ENCODE measurements at places on chromosomes 1 and 21.
A peak's percentile ranks its signal among the peaks of the same experiment; 100 is the strongest.

DNA sequence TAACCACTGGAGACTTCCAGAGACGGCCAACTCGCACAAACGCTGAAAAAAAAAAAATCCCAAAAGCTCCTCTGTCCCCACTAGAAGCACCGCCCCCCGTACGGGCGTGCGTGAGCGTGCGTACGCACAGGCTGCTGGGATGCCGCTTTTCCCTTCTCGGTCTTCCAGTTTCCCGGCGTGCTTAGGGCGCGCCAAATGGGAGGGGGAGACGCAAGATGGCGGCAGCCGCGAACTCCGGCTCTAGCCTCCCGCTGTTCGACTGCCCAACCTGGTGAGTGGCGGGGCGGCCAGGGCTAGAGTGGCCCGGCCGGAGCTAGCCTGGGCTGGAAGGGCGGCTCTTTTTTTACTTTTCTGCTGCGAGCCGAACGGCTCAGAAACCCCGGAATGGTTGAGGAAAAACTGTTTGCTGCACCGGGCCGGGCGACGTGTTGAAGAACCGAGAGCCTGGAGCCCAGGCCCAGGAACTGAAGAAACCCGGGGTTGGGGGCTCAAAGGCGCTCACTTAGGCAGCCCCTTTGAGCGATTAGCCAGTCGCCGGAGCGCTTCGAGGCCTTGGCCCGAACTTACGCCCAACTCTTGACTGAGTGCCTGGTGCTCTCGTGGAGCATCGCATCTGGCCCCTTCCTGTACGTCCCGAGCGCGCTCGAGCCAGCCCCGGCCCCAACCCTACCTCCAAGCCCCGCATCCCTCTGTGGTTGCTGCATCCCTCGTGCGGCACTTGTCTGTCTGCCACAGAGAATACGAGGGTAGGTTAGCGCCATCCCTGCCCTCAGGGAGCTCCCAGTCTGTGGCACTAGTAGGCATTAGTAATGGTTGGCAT is at the start of gene PPP1R8:
TSS of gene PPP1R8 (plus strand) at position 162 of the 820 bp plus-strand sequence. CDS start at position 216, 54 bp downstream.
- DNase-seq = peak; percentile 89

DNA sequence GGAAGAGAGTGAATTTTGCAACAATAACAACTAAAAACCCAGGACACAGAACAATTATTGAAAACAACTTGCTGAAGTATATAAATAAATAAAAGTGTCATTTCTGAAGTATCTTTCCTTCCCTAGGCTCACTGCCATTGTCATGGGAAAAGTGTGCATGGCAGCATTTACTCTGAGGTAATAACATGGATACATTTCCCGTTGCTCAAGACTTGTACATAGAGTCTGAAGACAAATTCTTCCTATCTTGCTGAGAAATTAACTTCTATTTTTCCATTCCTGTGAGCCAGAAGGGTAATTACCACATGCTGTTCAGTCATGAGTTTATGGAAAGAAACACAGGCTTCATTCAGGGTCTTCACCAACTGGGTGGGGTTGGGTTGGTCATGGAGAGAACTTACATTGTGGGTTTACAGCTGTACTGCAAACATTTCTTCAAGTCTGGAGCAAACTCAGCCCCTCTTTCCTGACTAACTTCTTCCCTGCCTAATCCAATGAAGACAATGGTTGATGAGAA is 32.2 kb downstream of the ST6GALNAC3 start:
- no peak for DNase-seq

DNA sequence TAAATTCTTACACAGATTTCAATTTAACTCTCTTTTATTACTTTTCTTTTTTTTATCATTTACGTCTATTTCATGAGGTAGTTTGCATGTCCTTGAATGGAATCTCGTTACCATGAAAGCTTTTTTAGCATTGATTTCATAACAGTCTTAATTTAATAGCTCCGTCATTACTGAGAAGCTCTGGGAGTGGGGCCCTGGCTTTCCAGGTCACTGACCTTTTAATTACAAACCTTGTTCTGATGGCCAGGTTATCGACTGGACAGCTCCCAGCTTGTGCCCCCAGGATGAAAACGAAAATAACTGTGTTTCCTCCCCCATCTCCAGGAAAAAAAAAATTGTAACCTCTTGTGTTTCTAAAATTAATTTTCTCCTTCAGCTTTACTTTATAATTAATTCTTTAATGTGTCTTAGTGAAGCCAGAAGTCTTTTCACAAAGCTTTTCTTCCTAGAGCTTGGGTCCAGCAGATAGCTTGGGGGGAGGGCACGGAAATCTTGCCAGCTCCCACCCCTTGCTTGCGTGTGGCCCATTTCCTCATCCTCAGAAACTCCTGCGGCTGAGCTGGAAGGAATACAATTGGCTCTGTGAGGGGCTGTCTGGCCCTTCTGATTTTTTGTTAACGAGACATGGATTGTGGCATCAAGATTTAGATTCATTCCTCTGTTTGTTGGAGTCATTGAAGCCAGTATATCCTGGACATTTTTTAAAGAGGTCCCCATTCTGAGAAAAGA is 65.7 kb downstream of the PEX14 start:
- no peak for DNase-seq

GRCh38 chr1:59125676-59126320 is 171.1 kb upstream of the FGGY start:
- DNase-seq = no peak

GRCh38 chr1:111454859-111455641 is 5.8 kb downstream of the ATP5PB start:
- DNase-seq = no peak

DNA sequence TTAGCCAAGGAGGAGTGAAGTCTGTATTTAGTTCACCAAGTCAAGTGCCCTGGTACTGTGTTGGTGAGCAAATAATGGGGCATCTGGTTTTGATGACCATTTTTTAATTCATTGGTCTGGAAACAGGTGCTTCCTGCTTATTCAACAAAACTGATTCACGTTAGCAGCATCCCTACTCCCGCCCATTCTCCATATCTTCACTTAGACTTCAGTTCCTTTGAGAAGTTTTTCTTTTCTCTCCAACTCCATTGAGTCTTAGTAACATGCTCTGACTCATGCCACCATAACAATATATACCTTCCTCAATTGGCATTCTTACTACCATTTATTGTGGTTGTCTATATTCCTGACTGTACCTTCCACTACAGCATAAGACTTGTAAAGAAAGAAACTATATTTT is 468.9 kb downstream of the DPYD start:
- no peak for DNase-seq

GRCh38 chr1:156566436-156566835 is 5.9 kb downstream of the IQGAP3 start:
- DNase-seq = no peak

DNA sequence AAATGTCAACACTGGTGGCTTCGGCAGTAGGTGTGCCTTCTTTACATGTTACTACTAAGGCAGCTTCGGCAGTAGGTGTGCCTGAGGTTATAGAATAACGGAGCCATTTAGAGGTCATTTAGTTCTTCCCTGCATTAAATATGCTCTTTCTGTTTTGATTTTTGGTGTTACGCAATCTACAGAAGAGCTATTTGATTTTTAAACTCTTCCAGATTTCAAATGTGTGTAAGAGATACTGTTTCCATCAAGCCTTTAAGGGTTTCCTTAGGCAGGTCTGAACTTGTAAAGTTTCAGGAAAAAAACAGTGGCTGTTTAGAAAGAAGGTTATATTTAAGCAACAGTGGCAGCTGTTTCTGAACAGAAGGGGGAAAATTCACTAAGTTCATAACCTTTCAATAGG is 54.8 kb downstream of the PIK3R3 start:
- DNase-seq = no peak

DNA sequence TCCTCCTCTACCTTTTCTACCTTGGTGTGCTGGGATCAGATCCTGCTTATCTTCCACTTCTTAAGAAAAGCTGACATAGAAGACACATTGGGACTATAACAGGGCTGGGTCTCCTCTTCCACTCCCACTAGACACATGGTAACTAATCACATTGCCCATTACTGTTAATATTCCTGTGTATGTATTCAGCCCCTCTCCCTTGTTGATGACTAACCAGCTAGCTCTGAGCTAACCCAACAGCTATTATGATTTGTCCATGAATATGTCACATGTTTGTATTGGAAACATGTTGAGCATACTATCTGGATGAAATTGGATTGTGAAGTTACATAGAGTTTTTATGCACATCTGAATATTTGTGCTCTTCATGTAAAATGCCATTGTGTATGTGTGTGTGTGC is 52.9 kb downstream of the MPZL1 start:
- DNase-seq = no peak

- no peak for DNase-seq
These were observed 38.3 kb downstream of the ODF2L start for GRCh38 chr1:86357796-86358195.

DNA sequence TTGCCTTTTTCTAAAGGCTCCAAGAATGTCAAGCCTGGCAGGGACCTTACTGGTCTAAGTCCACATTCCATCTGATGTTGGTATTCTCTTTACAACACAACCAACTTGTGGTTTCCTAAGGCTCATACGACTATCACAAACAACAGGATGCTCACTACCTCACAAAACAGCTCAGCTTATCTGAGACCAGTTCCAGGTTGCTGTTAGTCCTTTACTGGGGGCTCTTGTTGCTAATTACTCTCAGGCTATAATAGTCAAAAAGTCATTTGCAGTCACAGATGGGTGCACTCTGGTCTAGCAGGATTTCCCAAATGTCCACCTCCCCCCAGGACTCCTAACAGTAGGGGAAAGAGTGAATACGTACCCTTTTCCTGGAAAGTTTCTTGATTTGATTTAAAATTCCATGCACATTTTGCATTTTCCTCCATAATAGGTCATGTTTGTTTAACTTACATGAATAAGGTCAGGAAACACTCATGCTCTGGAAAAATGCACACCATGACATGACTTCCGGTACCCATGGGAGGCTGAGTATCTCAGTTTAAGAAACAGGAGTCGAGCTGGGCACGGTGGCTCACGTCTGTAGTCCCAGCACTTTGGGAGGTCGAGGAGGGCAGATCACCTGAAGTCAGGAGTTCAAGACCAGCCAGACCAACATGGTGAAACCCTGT is 16.0 kb downstream of the LCK start:
- no peak for DNase-seq

GRCh38 chr1:8600336-8600735 is 217.1 kb downstream of the RERE start:
- DNase-seq = no peak

DNA sequence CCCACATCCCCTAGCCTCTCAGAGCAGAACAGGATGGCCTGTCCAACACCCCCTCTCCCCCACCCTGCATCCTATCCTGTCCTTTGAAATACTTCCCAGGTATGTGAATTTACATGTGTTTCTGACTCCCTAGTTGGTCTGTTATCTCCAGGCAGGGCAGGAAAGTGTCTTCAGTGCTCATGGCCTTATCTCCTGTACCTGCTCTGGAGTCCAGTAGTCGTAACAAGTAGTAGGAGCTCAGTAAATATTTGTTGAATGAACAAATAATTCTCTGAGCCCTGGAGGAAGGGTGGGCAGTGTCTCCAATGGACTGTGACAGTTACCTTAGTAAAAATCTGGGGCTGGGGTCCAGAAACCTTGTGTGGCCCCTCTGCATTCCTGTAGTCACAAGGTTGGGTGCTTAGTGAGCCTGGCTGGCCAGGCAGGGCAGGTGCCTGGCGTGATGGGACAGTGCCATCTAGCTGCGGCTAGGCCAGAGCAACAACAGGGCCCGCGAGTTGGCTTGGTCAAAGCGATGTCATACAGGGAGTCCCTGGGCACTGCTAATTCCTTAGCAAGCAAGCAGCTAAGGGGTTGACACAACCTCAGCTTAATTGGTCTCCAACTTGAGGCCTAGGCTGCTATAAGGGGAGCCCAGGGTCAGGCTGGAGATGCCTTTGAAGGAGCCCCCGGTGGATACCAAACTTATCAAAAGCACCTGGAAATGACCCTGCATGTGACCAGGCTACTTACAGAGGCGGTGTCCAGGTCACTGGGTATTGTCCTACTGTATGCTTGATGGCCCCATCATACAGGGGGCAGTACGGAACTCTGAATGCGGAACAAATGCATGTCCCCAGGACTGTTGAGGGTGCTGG is 89.0 kb upstream of the PPM1J start:
- peak; percentile 61 for DNase-seq

- no peak for DNase-seq
These were observed 35.4 kb upstream of the LHX4 start for GRCh38 chr1:180194546-180195207.

DNA sequence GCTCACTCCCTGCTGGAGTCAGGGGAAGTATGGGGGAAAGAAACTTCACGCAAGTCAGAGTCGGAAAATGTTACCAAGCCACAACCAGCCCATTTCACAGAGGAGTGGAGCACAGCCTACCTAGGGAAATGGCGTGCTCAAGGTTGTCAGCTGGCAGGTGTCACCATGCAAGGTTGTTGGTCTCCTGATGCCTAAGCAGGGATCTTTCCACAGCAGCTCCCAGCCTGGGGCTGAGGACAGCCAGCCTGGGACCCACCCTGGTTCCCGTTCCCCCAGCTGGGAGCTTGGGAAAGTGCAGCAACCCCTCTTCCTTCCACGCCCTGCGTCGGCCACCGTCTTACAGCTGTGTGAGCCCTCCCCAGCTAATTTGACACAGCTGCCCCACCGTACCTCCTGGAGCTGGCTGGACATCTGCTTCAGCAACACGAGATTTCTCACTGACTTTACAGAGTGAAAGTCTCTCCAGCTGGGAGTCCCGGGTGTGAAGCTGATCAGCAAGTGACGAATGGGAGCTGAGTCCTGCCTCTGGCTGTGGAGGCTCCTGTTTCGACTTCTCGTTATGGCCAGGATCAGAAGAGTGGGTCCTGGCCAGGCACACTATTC is 224.6 kb upstream of the RAB4A start:
- DNase-seq = no peak

GRCh38 chr1:90488451-90488850 is 228.7 kb downstream of the BARHL2 start:
- no peak for DNase-seq

- DNase-seq = peak; percentile 44
These were observed 63.6 kb downstream of the EPHB2 start for GRCh38 chr1:22773981-22774832.

DNA sequence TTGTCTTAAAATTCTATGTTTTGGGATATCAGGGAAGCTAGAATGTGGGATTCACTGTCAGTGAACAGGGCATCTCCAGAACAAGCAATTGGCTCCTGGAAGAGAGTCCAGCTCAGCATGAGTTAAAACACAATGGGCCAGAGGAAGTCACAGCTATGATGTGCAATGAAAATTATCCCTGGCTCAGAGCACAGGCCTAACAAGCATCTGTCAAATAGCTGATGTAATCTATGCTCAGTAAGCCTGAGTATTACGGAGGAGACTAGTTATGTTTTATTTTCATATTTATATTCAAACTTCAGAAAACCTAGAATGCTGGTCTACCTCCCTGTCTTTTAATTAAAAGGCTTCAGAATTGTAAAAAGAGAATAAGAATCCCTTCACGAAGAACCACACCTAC is 41.6 kb downstream of the PARP1 start:
- DNase-seq = no peak

GRCh38 chr1:81230983-81231728 is 569.6 kb upstream of the ADGRL2 start:
- DNase-seq = no peak

DNA sequence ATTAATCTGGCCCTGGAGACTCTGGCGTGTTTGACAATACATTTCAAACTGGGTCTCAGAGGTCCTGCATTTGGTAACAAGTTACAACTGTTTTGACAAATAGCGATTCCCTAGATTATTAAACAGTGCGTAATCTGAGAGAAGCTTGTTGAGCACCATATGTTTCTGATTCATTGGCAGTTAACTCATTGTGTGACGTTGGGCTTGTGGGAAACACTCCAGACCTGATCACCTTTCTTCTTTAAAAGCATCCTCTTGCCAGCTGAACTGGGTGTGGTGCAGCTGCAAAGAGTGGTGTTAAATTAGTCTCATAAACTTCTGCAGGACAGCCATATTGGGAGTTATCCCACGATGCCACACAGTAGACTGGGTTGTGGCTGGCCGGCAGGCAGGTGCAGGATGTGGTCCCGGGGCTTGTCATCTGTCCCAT is 82.7 kb downstream of the CDC7 start:
- DNase-seq = no peak
